ENCODE measurements at places on chromosomes 3 and 15.
A peak's percentile ranks its signal among the peaks of the same experiment; 100 is the strongest.

DNA sequence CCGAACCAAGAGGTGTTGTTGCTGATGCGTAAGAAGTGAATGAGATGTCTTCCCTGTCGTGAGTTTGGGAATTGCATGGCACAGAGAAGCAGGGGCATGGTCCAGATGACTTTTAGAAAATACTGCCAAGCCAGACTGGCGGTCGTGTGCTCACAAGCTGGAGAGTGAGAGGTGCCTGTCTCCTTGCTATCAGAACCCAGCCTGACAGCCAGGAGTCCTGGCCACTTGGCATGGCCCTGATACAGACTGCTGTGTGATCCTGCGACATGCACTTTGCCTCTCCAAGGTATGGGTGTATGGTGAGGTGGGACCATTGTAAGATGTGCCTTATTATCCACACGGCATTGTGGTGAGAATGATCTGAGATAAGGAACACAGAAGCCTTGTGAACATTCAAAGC lies 93.0 kb downstream of the SMAD3 start:
- no peak for DNase-seq

GRCh38 chr3:97720417-97720816 lies 44.1 kb upstream of the ARL6 start:
- no peak for DNase-seq

- DNase-seq = no peak
These were observed 10.8 kb downstream of the ZNF774 start for GRCh38 chr15:90362936-90363212.

GRCh38 chr15:71350622-71351378 lies 235.5 kb downstream of the THSD4 start:
- no peak for DNase-seq

- DNase-seq = no peak
These were observed 16.3 kb upstream of the SMAD6 start for GRCh38 chr15:66685638-66686150.

DNA sequence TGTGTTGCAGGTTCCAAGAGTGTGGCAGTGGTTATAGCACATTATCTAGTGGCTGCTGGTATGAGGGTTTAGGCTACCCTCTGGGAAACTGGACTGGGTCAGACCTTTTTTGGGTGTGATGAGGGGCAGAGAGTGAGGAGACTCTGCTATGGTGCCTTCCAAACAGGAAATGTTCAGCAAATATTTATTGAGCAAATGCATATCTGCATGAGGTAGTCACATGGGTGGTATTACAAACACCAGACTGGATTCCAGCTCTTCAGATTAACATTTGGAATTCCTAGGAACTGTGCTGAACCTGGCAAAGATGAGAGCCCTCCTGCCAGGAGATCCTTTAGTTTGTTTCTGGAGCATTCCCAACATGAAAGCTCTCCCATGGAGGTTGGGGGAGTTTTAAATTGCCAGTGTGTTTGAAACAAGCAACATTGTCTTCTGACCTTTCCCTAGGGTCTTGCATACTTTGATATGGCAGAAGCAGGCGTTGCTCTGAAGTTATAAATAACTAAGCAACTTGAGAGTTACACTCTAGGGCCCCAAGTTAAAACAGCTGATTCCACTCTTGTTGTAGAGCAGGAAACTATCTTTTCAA lies 341.2 kb upstream of the C2CD4B start:
- DNase-seq = no peak

DNA sequence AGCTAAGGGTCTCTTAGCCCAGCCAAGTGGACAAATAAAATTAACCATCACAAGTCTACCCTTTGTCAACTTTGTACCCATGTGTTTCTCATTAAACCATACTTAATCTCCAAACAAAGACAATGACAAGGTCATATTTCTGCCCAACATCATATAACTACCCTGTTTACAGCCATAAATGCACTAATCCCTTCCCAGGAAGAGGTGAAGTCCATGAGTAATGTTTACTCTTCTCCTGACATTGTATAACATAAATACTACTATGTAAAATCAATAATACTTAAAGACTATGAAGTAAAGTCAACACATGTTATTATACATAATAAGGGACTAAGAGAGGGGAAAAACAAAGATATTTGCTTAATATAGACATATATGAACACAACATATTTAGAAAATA lies 38.5 kb upstream of the FAN1 start:
- no peak for DNase-seq

DNA sequence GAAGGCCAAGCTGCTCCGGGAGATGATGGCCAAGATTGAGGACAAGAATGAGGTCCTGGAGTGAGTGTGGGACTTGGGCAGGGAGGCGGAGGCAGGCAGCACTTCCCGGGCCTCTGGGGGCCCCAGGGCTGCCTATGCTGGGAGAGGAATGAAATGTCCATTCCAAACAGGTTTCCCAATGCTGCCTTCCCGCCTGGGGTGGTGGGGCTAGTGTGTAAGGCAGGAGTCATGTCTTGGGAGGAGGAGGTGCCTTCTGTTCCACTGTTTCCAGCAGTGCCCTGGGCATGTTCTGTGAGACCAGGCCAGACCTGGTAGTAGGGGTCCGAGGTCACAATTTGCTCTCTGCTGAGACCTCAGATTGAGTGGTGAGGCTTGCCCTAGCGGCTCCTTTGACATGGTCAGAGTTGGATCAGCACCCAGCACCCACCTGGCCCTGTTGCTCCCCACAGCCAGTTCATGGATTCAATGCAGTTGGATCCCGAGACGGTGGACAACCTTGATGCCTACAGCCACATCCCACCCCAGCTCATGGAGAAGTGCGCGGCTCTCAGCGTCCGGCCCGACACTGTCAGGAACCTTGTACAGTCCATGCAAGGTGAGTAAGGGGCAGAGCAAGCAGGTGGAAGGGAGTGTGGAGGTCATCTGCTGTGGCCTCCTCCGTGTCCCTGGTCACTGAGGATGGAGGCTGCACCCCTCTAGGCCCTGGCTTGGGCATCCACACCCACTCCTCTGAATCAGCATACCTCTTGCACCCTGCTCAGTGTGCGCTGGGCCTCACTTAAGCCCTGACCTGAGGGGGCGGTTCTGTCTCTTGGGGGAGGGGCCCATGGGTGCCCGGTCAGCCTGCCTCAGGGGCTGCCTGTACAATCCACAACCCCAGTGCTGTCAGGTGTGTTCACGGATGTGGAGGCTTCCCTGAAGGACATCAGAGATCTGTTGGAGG lies 27.3 kb downstream of the PTPN23 start:
- no peak for DNase-seq

DNA sequence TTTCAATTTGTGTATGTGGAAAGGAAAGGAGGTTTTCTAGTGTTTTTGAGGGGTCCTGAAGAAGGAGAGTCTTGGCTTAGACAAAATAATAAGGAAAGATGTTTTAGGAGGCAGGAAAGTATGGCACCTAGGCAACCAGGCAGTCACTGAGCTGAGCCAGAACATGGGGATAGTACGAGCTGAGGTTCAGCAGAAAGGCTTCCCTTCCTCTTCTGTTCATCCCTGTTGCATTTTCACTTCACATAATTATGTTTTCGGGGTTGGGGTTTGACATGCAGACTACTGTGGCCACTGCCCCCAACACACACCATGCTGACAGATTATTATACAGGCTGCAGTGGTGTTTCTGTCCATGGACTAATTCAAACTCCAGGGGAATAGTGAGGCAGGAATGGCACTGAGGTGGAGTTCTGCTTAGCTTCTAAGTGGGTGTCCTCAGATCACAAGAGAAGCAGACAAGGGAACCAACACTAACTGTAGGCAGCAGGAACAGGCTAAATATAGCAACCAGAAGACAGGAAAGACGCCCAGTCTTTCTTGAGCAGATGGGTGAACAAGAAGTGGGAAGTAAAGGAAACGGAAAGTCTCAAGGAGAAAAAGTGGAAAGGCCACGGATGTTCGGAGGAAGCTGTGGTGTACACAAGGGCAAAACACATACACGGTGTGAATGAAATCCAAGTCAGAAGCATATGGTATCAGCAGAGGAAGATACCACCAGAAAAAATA lies 305.8 kb downstream of the PLCL2 start:
- DNase-seq = no peak

DNA sequence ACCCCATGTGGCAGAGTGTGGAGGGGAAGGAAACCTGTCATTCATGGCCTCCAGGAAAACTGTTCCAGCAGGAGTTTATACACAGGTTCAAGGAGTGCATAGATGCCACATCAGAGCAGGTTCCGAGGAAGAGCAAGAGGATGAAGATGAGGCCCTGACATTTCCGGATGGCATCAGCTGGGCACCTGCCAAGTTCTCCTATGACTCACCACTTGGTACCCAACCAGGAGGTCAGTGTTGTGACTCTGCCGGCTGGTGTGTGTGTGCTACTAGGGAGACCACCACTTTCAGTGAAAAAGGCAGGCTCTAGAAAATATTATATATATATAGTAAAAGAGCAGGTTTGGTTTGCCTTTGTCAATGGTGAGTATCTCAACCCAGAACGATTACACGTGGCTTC lies 69.3 kb downstream of the NTRK3 start:
- peak; percentile 35 for DNase-seq

DNA sequence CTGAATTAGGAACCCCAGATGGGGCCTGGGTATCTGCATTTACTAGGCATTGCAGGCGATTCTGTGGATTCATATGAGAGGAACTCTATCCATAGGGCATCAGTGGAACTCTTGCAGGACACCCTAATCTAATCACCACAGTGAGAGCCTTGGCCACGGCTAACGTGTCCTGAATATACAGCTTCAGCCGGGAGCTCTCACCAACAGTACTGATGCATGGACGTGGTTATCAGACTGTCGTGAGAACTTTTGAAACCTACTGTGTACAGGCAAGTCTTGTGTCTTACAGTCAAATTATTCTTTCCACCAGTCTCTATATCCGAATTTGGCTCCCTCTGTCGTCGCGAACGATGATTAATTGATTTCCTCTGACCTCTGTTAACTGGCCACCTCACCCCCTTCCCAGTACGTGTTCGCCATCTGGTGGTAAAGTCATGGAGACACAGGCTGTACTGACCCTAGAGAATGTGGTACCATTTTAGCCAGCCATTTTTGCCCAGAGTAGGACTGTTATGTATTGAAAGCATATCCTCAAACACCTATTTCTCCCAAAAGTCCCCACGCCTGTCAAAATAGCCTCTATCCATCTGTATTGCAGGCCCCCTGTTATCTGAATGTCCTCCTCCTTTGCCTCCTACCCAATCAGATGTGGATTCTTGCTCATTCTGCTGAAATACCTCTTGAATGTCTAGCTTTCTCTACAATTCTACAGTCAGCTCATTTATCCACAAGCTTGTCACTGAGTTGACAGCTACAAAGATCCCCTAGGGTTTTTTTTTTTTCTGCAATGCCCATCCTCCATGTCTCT lies 39.7 kb downstream of the GLDN start:
- DNase-seq = peak; percentile 50

- DNase-seq = no peak
These were observed 34.3 kb downstream of the UBXN7 start for GRCh38 chr3:196397941-196398340.

DNA sequence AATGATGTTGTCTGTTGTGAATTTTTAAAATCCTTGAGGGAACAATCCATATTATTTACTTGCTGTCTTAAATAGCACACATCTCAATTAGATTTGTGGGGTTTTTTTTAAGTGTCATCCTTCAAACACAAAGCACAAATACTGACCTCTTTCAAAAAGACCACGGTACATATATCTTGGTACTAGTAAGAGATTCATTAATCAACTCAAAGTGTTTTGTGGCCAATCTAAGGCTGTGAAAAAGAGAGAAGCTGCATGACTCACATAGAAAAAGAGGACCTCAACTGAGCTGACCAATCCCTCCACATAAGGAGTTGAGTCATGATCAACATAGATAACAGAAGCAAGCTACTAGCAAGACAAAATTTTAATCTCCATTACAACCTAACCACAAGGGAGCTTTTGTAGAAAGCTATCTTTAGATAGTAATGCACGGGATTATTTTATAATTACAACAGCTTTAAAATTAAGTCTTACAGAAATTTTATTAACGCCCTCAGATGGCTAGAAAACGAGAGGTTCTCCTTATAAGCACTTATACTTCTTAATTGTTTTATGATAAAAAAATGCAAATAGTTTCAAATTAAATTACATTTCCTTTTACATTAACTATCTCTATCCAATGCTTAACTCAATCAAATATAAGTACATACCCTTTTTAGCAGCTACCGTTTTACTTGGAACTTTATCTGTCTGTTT lies 60.5 kb downstream of the TOP2B start:
- DNase-seq = no peak

GRCh38 chr3:38128303-38128655 lies 8.6 kb downstream of the ACAA1 start:
- no peak for DNase-seq

- no peak for DNase-seq
These were observed 143.6 kb upstream of the SLITRK3 start for GRCh38 chr3:165339753-165340152.

GRCh38 chr3:64518950-64519349 lies 168.8 kb downstream of the ADAMTS9 start:
- DNase-seq = no peak

DNA sequence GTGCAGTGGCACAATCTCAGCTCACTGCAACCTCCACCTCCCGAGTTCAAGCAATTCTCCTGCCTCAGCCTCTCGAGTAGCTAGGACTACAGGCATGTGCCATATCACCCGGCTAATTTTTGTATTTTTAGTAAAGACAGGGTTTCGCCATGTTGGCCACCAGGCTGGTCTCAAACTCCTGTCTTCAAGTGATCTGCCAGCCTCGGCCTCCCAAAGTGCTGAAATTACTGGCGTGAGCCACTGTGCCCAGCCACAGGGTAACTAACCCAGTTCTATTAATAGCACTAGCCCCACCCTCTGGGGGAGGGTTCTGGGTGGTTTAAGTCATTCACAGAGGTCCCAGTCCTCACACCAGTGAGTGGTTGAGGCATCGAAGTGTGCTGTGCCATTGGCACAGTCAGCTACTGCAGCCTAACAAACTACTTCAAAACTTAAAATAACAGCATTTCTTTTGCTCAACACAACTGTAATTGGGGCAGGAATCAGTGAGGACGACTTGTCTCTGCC lies 44.0 kb downstream of the RHCG start:
- no peak for DNase-seq

- DNase-seq = no peak
These were observed 105.3 kb upstream of the ACP3 start for GRCh38 chr3:132211896-132212295.

GRCh38 chr15:85313339-85313738 lies 67.1 kb upstream of the AKAP13 start:
- DNase-seq = no peak

DNA sequence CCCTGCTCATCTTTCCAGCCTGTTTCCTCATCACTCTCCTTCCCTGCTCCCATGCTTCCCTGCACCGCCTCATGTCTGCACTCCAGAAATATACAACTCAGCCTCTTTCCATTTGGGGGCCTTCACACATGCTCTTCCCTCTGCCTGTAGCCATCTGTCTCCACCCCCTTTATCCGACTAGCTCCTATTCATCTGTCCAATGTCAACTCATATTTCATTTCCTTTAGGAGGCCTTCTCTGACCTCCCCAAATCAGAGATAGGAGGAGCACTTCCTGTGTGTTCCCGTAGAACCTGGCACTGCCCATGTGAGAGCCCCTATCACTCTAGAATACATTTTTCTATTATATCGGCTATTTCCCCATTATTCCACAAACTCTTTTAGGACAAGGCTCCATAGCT lies 10.6 kb downstream of the ATP8B4 start:
- DNase-seq = no peak

GRCh38 chr3:128448491-128448890 lies 18.2 kb downstream of the DNAJB8 start:
- no peak for DNase-seq

- DNase-seq = no peak
These were observed 100.1 kb downstream of the VGLL3 start for GRCh38 chr3:86890741-86891396.

- DNase-seq = no peak
These were observed 17.8 kb upstream of the MAP4 start for GRCh38 chr3:48034000-48034516.

- peak; percentile 83 for DNase-seq
These were observed at the start of gene ZNF639 for GRCh38 chr3:179322286-179323196. ZNF639 (plus strand) TSS chr3:179323031; CDS start chr3:179328294, 5,263 bp downstream.

- DNase-seq = no peak
These were observed 22.5 kb upstream of the MB21D2 start for GRCh38 chr3:192940129-192940528.
